Smooth muscle cell of the brain vasculature (primary cell): ENCODE measurements at places on chromosomes 16 and 17.

DNA sequence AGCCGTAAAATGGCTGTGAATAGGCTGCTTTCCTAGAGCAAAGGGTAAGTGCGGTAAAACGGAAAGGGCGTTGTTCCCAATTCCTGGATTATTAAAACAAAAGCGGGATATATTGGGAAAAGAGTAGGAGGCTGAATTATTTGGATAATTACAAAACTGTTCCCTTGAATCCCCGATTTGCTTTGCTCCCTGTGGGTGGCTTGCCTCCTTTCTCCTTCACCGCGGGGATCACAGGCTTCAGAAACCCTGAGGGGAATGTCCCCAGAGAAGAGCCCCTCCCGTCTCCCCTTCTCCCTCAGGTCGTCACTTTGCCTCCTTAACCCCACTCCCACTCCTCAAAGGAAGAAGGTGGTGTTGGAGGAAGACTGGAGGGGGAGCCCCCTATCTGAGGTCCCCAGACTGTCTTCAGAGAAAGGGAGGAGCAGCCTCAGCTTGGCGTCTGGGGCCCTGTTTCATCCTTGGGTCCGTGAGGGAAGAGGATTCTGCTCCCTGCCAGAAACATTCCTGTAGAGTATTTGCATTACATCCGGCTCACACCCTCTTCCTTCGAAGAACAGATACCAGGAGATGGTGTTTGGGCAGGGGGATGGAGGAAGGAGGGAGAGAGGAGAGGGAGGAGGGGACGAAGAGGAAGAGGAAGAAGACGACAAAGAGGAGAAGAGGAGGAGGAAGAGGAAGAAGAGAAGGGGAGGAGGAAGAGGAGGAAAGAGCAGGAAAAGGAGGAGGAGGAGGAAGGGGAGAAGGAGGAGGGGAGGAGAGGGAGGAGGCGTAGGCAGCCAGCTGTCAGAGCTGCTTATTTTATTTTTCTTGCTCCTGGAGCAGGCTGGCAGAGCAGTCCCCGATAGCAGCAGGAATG lies 31.8 kb downstream of the MRM1 start:
- DNase-seq = no peak

DNA sequence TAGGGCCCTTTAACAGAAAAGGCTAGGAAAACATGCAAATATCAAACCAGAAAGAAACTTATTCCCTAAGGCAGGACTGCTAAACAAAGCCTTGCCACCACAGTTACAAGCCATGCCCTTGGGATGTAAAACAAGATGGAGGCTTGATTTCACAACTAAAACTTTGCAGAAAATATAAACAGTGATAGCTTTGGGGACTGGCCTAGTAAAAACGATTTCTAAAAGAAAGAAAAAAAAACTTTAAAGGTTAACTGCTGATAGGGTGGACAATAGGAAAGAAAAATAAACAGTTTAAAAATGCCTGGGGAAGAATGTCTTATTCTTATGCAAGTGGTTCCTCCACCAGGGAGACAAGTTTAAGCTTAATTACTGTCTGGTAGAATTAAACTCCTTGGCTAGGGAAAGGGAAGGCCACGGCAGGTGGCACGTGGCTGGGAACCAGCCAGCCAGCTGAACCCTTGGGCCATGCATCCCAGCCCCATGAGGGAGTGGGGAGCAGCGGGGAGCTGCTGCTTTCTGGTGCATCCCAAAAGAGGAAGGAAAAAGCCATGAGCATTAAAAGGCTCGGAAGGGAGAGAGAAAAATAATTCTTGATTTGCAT lies 10.7 kb upstream of the TMC5 start:
- DNase-seq = no peak

- DNase-seq = no peak
These were observed 157.1 kb downstream of the RGS9 start for GRCh38 chr17:65294181-65294719.

DNA sequence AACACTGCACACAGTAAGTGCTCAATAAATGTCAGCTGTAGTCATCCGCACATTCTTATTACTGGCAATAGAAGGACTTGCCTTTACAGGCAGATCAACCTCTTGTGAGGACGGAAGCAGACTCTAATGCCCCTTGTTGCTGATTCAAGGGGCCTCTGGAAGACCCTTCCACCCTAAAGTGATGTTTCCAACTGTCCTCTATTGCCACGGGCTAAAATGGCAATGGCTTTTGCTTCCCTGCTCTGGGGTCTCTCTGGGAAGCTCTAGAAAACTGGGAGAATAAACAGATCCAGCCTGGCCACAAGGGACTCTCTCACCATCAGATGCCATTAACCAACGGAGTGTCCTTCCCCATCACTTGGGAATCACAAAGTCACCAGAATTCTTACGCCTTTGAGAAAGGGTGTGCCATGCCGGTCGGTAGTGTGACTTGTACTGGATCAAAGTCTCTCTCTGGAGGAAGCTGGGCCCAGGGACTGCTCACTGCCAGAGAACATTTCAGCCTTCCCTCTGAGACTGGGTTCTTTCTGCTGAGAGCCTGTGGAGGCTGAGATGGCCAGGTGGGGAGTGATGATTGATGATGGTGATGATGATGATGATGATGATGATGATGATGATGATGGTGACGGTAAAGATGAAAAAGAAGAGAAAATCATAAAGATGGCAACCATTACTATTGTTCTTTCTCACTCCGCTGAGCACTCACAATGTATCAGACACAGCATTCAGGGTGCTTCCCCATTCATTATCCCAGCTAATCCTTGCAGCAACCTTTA lies 146.8 kb downstream of the CYLD start:
- DNase-seq = no peak

DNA sequence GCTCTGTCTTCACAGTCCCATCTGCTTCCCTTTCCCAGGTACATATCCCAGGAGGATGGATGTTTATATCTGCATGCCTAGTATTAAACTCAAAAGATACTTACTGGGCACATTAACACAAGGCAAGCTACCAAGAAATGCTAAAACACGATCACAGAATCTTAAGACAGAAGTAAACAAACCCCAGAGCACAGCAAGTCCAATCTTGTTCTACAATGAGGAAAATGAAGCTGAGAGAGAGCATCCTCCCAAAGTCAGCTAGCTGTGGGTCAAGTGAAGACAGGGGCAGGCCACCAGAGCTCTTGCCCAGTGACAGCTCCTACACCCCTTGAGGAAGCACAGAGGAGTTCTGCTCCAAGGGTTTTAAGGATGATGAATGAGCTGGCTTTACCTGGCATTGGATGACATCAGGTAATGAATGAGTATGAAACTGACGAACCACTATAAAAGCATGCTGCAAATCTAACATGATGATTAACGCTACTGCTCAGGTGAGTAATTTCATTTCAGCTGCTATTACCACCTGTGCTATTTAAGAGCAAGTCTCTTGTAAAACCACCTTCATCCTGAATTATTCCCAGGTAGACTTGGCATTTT lies 20.3 kb downstream of the XPO6 start:
- no peak for DNase-seq

GRCh38 chr17:8397636-8398035 lies at the start of gene RNF222:
RNF222 (minus strand) TSS chr17:8397827; CDS start chr17:8393461, 4,366 bp downstream.
- no peak for DNase-seq

DNA sequence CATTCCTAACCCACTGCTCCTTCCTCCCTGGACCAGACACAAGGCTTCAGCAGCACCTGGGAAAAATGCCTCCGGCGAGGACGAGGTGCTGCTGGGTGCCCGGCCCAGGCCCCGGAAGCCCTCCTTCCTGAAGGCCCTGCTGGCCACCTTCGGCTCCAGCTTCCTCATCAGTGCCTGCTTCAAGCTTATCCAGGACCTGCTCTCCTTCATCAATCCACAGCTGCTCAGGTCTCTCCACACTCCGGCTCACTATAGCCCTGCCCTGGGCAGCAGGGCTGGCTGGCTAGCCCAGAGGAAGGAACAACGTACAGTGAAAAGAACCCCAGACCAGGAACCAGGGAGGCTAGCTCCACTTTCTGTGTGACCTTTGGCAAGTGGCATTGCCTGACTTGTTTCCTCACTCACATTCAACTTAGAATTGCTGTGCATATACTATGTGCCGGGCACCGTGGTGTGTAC lies 26.2 kb downstream of the ABCC3 start:
- DNase-seq = no peak

- no peak for DNase-seq
These were observed 968 bp downstream of the CEP112 start for GRCh38 chr17:66190738-66191592.
